KBM-7 (cell line): ENCODE measurements at places on chromosomes 6 and 20.

DNA sequence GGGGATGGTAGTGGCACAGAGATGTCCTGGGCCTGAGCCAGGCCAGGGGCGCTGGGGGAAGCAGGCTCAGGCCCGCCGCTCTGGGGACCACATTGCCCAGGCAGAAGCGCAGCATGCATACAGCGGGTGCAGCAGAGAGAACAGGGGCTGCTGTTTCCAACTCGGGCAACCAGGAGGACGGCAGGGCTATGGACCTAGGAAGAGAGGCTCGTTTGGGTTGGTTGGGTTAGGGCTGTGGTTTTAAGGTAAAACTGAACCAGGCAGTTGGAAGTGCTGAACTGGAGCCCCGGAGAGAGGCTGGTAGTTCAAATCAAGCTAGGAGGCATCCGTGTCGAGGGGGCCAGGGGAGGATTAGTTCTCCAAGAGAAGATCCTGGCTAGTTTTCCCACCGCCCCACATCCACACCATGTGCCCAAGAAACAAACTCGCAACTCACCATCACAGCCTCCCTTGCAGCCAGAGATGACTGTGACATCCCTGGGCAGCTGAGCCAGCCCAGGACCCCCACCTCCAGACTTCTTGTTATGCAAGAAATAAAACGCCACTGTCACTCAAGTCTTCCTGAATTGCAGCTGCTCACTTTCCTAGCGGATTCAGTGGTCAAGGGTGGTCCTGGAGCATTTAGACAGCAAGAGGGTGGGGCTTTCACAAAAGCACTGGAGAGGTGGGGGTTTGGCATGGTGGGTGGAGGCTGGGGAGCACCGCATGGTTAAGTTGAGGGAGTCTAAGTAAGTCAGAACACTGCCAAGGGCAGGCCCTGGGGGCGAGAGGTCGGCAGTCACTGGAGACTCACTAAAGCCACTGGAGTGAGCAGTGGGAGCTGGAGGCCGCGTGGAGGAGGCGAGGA is 161.2 kb downstream of the GRM4 start:
- DNase-seq = no peak

- DNase-seq = peak; percentile 97
Observed at GRCh38 chr20:63863798-63864544, 1.1 kb upstream of the TPD52L2 start.

- no peak for DNase-seq
Observed at GRCh38 chr6:3800850-3801591, 48.2 kb upstream of the FAM50B start.

- no peak for DNase-seq
Observed at GRCh38 chr6:161079566-161080262, 88.1 kb downstream of the MAP3K4 start.

GRCh38 chr6:145904391-145904790 is 59.8 kb downstream of the SHPRH start:
- peak; percentile 28 for DNase-seq

DNA sequence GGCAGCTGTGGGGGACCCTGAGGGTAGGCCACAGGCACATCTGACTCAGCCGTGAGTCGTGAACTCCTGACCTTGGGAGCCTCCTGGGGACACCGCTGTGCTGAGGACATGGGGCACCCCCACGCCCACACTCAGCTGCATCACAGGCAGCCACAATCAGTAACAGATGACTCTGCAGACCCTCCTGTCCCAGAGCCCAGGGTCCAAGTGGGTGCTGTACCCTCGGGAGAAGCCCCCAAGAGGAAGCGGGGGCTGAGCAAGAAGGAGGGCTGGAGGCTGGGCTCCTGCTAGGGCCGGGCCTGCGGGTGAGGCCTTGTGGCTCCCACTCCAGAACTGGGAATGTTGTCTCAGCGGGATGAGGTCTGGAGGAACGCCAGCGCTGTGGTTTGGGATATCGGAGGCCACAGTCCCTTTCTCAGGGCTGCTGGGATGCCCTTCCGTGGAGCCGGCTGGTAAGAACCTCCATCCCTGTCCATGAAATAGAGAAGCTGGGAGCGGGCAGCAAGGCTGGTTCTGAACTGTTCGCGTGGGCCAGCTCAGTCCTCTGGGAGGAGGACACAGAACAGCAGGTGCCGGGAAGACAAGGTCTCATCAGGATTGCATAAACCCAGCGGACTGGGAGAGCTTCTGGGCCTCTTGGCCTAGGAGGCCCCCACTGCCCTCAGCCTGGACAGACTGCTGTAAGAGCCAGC is 3.1 kb upstream of the LAMA5 start:
- no peak for DNase-seq

DNA sequence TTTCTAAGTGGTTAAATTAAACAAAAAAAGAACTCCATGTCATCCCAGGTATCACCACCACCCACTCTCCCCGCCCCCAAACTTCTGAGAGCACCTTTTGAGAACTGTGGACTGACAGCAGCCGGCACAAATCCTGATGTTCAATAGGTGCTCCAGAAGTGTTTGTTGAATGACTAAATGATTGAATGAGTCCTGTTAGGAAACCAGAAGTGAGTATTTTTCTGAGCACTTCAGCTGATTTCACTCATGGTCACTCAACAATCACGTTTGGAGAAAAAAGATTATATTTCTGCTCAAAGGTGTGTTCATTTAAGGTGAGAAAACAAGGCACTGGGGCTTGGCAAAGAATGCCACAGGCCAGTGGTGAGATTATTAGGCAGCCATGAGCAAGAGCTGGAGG is 6.2 kb upstream of the HNF4A start:
- DNase-seq = no peak

- peak; percentile 52 for DNase-seq
Observed at GRCh38 chr6:9527679-9528286, 887.1 kb downstream of the TFAP2A start.

DNA sequence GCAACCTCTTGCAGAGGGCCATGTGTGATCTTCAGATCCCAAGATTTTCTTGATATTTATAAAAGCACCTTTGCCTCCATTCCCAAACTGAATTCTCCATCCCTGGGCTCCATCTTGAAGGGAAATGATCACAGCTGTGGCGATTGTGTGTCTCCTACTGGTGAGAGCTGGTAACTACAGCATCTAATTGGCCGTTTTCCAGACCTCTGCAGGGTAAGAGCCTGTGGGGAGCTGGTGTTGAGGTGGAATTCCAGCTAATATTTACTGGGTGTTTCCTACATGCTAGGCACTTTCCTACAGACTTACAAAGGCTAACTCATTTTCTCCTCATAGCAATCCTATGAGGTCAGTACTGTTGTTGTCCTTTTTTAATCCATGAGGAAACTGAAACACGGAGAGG is 59.2 kb upstream of the FNDC1 start:
- peak; percentile 75 for DNase-seq

DNA sequence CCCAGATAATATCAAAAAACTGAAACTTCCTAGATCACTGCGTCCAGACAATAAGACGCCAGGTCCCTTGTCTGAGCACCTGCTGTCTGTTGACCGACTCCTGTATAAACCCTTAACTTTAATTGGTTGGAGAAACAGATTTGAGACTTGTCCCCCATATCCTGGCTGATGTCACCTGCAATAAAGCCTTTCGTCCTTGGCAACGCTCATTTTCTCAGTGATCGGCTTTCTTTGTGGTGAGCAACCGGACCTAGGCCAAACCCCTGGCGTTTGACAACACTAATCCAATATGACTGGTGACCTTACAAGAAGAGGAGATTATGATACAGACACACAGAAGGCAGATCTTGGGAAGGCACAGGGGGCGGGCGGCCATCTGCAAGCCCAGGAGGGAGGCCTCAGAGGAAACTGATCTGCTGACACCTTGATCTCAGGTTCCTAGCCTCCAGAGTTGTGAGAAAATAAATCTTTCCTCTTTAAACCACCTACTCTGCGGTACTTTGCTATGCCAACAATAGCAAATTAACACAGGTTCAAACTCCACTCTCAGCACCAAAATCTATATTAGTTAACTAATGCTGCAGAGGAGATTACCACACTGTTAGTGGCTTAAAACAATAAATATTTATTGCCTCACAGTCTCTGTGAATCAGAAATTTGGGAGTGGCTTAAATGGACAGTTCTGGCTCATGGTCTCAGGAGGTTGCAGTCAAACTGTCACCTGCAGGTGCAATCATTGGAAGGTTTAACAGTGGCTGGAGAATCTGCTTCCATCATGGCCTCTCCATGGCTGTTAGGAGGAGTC is 178.7 kb downstream of the OTOR start:
- DNase-seq = no peak

- DNase-seq = no peak
Observed at GRCh38 chr6:5087389-5087788, 2.2 kb downstream of the PPP1R3G start.

DNA sequence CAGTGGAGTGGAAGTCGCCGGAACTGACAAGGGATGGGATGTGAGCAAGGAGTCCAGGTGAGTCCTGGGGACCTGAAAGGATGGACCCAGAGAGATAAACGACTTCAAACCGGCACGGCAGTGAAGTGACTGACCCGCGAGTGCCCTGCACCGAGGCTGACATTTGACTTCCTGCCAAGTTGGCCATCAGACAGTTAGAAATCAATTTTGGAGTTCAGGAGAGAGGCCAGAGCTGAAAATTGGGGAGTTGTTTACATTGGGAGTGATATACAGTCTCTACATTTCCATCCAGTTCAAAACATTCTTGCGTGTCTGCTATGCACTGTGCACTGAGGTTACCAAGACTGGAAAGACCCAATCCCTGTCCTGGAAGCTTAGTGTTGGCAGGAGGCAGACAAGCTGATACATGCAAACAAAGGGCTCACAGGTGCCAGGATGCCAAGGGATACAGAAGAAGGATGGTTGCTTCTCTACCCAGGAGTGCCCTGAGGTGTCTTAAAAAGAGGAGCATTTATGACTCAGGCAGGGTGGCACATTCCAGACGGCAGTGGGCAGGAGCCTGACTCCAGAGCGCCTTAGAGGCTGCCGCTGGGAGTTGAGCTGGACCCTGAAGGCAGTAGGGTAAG is 186.6 kb downstream of the MTHFD1L start:
- no peak for DNase-seq

DNA sequence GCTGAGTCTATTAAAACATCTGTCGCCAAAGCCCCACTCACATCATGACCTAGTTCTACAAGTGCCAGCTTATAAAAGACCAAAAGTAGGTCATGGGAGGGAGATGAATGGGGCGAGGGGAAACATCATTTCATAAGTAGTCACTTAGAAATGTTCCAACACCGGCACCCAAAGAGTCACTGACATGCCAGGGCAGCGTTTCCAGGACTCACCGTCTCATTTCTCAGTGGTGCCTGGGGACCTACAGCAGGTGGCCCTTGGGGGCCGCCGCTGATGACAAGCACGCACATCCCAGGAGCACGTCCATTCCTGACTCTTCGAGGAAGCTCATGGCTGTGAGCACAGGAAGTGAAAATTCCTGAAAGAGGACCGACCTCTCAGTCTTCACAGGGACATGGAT is 260.4 kb downstream of the CDH4 start:
- DNase-seq = no peak

- DNase-seq = no peak
Observed at GRCh38 chr6:25025919-25026301, 90.2 kb upstream of the RIPOR2 start.

DNA sequence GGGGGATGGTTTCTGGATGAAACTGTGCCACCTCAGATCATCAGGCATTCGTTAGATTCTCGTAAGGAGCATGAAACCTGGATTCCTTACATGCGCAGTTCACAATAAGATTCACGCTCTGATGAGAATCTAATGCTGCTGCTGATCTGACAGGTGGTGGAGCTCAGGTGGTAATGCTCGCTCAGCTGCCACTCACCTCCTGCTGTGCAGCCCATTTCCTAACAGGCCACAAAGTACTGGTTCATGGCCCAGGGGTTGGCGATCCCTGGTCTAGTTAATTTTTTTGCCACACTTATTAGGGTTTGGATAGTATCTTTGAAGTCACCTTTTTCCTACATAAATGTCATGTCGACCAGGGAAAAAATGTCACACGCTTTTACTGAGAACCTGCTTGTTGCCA is 96.8 kb upstream of the MLIP start:
- DNase-seq = no peak
